ENCODE measurements at places on chromosomes 2 and 18.

- no peak for DNase-seq
Measured at GRCh38 chr18:49360582-49360981, 99.9 kb downstream of the DYM start.

GRCh38 chr2:30683236-30683956 is 123.8 kb downstream of the CAPN13 start:
- no peak for DNase-seq

DNA sequence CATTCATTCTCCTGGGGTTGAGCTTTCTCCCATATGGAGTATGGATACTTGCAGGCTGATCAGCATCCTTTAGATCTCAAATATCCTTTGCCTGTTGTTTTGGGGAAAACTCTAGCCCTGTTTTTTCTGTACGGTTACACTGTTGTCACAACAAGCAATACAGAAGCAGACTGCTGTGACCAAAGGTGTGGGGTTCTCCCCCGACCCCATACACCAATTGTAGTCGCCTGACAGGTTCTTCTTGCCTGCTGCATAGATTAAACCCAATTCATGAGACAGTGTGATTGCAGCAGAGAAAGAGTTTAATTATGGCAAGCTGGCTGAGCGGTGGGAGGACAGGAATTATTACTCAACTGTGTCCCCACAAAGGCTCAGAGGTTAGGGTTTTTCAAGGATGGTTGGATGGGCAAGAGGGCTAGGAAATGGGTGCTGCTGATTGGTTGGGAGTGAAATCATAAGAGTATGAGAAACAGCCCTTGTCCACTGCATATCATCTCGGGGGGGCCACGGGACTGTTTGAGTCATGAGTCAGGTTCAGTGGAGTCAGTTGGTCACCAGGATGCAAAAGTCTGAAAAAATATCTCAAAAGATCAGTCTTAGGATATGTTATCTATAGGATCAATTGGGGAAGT is 40.6 kb downstream of the ITGB1BP1 start:
- no peak for DNase-seq

DNA sequence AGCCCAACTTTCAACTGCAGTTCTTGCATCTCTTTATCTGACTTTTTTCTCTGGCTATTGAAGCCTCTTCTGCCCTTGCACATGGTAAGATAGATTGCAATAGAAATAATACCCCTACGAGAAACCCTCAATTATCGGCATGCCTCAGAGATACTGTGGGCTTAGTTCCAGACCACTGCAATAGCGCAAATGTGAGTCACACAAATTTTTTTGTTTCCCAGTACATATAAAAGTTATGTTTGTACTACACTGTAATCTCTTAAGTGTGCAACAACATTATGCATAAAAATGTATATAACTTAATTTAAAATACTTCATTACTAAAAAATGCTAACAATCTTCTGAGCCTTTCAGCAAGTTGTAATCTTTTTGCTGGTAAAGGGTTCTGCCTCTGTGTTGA is 124.7 kb downstream of the PDE1A start:
- no peak for DNase-seq

- no peak for DNase-seq
Measured at GRCh38 chr2:164068063-164068462, 332.3 kb upstream of the FIGN start.

DNA sequence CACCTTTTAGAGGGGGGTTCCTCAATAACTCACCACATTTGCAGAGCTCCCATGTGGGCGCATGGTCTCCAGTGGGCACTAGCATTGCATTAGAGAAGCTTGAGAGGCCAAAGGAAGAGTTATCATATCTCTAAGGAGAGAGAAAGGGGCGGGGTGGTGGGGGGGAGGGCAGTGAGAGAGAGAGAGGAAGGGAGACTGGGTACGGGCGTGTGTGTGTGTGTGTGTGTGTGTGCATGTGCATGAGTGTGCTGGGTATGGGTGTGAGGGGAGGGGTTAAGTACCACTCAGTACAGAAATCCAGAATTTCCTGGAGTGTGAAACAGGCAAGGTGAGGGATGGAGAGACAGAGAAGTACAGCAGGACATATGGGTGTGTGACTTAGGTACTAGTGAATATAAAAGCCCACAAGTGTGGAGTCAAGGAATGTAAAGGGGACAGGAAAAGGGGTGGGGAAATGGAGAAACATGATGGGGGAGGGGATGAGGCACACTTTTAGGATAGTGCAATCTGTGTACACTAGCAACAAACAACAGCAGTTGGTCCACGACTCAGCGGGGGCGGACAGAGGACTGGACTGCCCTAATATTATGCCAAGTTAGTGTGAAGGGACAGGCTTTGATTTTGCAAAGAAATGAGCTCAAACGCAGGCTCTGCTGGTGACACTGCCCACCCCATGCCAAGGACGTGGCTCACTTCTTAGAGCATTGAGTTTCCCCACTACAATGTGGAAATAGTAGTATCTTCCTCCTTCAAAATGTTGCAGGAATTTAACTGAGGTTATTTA is 91.3 kb downstream of the SPRED2 start:
- no peak for DNase-seq

DNA sequence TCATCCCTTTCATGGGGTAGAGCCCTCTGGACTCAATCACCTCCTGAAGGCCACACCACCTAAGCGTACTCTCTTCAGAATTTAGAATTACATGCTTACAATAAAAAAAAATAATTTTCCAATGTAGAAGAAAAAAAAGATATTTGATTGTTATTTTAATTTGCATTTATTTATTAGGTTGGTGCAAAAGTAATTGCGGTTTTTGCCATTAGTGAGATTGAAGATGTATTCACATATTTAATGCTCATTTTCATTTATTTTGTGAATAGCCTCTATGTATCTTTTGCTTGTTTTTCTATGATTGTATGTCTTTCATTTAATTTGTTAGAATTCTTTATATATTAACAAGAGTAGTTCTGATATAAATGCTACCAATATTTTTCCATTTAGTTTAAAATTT is 220.5 kb downstream of the RND3 start:
- DNase-seq: no peak

GRCh38 chr2:158914731-158915130 is 53.7 kb upstream of the TANC1 start:
- DNase-seq: no peak

- no peak for DNase-seq
Measured at GRCh38 chr2:121266543-121267106, 18.4 kb downstream of the TFCP2L1 start.

DNA sequence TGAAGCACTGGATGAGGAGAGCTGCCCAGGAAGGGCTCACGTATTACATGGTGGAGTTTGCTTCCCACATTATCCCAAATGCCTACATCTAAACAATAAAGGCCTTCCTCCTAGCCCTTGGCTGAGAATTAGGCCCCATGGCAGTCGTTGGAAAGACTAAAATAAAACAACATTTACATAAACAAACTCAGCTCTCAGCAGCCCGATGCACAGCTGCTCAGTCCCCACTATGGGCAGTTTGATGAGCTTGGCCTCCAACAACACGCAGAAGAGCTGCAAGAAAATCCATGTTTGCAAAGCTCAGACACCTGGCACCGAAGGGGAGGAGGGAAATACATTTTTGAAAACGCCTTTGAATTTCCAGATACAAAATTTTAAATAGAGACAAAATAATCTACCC is 352.4 kb downstream of the EIPR1 start:
- DNase-seq: no peak

- no peak for DNase-seq
Measured at GRCh38 chr2:9394816-9395215, 28.5 kb downstream of the ITGB1BP1 start.

DNA sequence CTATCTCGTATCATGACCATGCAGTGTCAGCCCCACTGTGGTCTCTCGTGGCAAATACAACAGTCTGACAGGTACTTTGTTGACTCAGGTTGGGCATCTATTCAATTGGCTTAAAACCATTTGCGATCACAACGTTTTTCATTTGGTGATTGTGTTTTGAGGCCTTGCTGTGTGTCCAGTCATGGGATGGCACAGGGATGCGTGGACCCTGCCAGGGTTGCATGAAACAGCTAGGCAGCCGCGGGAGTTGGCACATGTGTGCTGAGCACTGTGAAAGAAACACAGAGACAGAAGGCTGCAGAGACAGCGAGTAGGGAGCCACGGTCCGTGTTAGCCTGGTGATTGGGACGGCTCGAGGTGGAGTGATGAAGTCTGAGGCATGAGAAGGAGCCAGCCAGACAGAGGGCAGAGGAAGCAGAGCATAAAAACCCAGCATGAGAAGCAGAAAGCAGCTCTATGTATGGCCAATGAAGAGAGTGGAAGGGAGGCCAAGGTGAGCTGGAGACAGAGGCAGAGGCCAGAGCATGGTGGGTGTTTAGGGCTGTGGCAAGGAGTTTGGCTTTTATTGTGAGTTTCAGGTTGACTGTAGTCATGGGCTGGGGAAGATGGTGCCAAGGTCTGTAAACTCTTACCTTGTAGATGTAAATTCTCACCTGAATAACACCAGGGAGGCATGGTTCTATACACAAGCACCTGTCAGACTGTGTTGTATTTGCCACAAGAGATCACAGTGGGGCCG is 31.8 kb upstream of the IL1R1 start:
- DNase-seq: no peak
